ENCODE measurements at places on chromosomes 6 and 20. TPM values are rescaled to one million over a fixed set of nuclear protein-coding genes. Genes with fewer than 3 reads are reported as not detected.

DNA sequence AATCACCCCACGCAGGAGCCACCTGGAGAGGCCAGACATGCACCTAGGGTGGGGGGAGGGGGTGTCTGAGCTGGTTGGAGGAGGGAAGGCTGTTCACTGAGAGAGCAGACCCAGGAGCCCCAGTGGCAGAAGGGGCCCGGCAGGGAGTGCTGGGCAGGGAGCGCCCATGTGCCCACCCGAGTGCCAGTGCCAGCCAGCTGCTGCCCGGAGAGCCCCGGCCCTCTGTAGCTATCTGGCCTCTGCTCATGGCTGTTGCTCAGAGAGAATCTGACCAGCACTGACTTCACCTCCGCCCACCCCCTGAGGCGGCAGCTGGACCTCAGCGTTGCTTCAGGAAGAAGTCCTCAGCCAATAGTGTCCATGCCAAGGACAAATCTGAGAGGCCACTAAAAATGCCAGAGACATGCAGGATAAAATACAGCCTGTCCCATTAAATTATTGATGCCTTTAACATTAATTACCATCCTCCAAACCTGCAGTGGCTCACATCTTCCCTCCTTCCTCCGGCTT is 22.8 kb downstream of the SLC17A9 start:
- no peak for DNase-seq

- no peak for DNase-seq
Observed at GRCh38 chr6:53985366-53985765, 125.9 kb upstream of the MLIP start.

GRCh38 chr20:11261533-11262000 is 587.8 kb upstream of the JAG1 start:
- DNase-seq = peak; percentile 77

DNA sequence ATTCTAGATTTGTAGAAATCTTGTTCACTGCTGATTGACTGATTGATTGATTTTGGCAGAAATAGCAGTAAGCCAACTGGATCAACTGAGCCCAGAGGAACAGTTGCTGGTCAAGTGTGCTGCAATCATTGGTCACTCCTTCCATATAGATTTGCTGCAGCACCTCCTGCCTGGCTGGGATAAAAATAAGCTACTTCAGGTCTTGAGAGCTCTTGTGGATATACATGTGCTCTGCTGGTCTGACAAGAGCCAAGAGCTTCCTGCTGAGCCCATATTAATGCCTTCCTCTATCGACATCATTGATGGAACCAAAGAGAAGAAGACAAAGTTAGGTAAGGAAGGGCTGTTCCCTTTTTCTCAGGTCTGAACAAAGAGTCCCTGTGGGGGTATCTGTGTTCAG is 31.2 kb downstream of the TREML1 start:
- DNase-seq = no peak

NKX2-4 gene
- total RNA-seq = not detected

- DNase-seq = no peak
Observed at GRCh38 chr20:1832634-1833033, 62.6 kb upstream of the SIRPA start.

- no peak for DNase-seq
Observed at GRCh38 chr6:166009385-166010031, 158.1 kb downstream of the TBXT start.

SLC26A8 gene
- total RNA-seq = not detected

DNA sequence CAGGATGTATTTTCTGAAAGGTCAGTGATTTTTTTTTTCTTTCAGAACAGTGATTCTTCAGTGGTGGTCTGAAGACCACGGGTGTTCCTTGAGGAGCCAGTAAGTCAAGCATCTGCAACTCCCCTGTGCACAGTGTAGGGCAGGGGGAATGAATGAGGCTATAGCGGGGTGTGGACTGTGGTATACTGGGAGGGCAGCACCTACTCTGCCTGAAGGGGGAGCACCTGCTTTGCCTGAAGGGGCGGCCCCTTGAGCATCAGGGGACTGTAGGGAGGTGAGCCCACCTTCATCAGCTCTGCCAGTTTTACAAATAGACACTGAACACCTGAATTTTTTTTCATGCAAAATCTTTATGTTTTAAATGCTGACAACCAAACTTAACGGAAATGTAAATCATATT is 77.5 kb upstream of the RIPOR2 start:
- no peak for DNase-seq

MYL9 gene
- total RNA-seq = 1,696 TPM

SOX4 gene
- total RNA-seq = 3.7 TPM

DNA sequence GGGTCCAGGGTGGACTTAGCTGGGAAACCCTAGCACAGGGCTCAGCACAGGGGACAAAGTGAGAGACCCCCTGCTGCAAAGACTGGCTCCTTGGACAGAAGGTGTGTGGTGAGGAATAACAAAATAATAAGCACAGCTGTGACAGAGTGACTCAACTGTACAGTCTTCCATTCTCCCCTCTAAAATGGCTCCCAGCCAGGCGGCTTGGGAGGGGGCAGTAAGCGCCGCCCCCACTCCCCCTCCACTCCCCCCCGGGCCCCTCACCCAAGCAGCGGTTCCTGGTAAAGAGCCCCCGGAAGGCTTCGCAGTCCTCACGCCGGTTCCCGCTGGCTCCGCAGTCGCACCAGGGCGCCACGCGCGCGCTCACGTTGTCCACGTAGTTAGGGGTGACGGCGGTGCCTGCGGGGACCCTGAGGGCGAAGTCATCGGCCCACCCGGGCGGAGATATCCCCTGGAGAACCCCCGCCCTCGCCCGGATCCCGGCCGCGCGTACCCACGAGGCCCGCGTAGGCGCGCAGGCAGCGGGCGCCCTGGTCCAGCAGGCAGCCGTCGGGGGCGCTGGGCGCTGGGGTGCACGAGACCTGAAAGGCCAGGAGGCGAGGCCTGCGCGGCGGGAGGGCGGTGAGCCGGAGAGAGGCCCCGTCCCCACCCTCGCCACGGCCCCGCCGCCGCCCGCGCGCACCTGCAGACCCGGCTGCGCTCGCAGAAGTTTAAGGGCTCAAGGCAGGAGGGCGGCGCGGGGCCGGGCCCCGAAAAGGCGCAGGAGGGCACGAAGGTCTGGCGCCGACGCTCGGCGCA is 2.7 kb downstream of the GFRA4 start:
- DNase-seq = no peak

- no peak for DNase-seq
Observed at GRCh38 chr6:50849796-50850180, 31.1 kb downstream of the TFAP2B start.

- DNase-seq = no peak
Observed at GRCh38 chr6:125129354-125129753, 24.2 kb upstream of the TPD52L1 start.

NECAB3 gene
- total RNA-seq = 24.1 TPM

DNA sequence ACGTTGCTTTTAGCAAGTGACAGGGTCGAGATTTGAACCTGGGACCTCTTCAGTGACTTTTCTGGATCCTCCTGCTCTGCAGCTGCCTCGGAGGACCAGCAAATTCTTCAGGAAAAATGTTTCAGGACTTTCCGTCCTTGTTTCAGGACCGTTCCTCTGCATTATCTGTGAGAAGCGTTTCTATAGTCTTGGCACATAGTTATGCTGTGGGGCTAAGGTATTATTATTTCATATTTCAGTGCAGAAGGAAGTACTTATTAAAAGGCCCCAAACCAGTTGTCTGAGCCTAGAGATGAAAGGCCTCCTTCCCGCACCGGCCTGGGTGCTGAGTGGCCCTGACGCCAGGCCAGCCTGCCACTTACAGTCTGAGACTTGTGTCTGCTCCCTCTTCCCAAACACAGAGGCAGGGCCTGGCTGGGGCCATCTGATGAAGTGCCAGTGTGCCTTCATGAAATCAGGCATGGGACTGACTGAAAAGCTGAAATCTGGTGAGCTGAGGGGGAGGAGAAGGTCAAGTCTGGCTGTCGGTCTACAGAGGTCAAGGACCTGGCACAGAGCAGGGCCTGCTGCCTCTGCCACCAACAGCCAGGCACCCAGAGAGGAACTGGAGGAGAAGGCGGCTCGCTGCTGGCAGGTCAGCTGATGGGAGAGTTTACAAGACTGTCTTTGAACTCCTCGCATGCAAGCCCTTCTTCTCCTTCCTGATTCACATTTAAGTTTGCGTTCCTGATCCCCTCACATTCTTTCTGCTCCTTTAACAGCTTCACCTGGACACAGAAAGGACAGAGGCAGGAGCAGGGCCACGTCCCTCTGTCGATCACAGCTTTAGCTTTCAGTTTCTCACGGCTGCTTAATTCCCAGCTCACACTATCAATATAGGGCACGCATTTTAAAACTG is 8.9 kb upstream of the QKI start:
- DNase-seq = no peak

GRCh38 chr6:129677620-129678325 is 32.2 kb downstream of the ARHGAP18 start:
- DNase-seq = no peak

- DNase-seq = peak; percentile 76
Observed at GRCh38 chr6:70312165-70312745, 9.4 kb upstream of the COL9A1 start.

DNA sequence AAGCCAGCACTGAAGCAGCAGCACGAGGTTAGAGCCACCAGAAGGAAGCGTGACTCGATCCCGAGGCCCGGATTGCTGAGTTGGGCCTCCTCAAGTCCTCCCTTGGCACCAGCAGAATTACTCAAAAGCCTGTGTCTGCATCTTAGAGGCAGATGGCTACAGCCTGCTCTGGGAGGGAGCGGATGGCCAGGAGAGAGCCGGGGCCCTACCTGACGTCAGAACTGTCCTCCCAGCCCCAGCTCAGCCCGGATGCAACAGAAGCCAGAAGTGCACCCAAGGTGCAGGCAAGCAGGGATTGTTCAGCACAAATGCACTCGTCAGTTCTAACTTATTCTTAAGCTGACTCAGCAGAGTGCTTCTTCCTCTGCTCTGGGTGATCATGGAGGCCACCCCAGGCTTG is 155.5 kb upstream of the RPS6KA2 start:
- DNase-seq = no peak

- no peak for DNase-seq
Observed at GRCh38 chr20:58519940-58520712, 4.9 kb upstream of the APCDD1L start.

DNA sequence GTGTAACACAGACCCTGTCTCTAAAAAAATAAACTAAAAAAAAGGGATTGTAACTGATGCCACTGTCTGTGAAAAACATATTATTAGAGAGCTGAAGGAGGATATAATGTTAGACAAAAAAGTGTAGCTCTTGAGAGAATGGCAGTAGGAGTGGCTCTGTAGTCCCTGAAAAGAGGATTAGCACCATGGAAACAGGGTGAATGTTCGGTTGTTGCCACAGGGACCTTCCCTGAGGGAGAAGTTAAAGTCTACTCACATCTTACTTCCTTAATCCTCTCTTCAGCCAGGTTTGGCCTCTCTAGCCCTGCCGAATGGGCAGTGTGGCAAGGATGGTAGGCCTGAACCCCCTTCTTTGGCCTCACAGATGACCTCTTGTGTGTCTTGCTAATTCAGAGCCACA is 12.1 kb downstream of the SCAND1 start:
- DNase-seq = no peak

HCRTR2 gene
- total RNA-seq = not detected

- DNase-seq = no peak
Observed at GRCh38 chr6:44135875-44136274, 8.5 kb downstream of the TMEM63B start.

DNA sequence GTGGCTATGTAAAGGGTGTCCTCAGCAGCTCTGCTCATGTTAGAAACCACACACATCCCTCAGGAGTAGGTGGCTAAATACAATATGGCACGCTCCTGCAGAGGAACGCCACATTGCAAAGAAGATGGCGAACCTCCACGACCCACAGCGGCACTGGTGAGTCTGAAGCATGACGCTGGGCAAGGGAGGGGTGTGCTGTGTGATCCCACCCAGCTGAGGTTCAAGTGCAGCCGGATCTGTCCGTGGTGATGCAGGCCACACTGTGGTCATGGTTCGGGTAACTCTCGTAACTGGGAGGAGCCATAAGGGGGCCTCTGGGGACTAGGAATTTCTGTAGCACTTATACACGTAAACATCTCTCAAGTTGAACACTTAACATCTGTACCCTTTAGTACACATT is 23.4 kb upstream of the APMAP start:
- no peak for DNase-seq

AGPAT1 gene
- 110 TPM for total RNA-seq

MUC21 gene
- not detected for total RNA-seq

DNA sequence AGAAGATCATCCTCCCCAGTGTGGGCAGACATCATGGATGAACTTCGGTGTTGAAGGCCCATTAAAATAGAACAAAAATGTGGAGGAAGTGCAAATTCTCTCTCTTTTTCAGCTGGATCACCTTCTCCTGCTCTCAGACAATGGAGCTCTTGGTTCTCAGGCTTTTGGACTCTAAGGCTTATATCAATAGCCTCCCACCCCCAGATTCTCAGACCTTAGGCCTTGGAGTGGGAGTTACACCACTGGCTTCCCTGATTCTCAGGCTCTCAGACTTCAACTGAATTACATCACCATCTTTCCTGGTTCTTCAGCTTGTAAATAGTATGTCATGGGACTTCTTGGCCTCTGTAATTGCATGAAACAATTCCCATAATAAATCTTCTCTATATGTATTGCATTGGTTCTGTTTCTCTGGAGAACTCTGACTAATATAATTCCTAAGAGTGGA is 36.6 kb downstream of the NSFL1C start:
- DNase-seq = peak; percentile 40

DNA sequence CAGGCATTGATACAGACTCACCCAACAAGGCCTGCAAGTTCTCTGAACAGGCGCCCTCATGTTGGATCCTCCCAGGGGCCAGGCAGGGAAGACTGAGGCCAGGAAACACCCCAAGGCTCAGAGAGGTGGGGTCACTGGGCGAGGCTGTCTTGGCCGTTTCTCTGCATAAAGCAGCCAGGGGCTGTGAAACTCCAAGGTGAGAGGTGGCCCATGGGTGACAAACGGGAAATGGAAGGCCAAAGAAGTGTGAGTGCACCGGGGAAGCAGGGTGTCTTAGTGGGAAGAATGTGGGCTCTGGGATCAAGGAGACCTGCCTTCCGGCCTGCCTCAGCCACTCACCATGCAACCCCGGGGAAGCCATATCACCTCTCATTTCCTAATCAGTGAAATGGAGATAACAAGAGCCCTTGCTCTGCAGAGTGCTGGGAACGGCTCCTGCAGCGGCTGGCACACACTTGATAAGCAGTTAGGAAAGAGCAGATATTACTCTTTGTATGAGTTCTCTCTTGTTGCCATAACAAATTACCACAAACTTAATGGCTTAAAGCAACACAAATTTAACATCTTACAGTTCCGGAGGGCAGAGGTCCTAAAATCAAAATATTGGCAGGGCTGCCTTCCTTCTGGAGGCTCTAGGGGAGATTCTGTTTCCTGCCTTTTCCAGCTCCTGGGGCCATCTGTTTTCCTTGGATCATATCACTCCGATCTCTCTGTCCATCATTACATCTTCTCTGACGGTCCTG is 168.6 kb downstream of the NFATC2 start:
- no peak for DNase-seq

- DNase-seq = no peak
Observed at GRCh38 chr6:70396163-70396562, 17.1 kb upstream of the FAM135A start.

VSTM2L gene
- 0.12 TPM for total RNA-seq

DNA sequence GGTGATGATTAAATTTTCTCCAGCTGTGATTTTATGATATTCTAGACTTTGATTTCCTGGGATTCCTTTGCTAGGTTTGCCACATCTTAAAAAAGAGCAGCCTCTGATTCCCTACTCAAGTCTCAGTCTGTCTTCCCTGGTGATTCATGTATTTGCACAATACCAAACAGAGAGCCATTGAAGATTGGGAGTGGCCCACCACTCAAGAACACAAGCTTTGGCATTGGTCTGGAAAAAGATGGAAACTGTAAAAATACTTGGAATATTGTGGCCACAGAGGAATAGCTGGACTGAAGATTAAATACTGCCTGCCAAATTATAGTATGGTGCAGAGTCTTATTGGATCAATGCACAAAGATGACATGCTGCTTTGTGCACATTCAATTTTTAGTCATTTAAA is 32.9 kb downstream of the PTCHD4 start:
- no peak for DNase-seq
